Ovary (tissue), 10 donors: ENCODE measurements at places on chromosomes 2 and 18.

GRCh38 chr2:84126084-84126483, 333.0 kb downstream of the SUCLG1 start:
- H3K27ac ChIP-seq, result no peak overlapping the region
- H3K4me3 ChIP-seq, result no peak overlapping the region
- H3K4me1 ChIP-seq, result no peaks in the 10 kb centered on the region
- no peak for DNase-seq

- H3K27ac ChIP-seq, result no peak overlapping the region
- H3K27me3 ChIP-seq, result no peaks in the 10 kb centered on the region
- no peaks in the 10 kb centered on the region for H3K36me3 ChIP-seq
Measured at GRCh38 chr2:151032741-151033191, 228.9 kb downstream of the RBM43 start.

GRCh38 chr2:60541056-60541651, 12.3 kb downstream of the BCL11A start:
- no peaks in the 10 kb centered on the region for H3K27me3 ChIP-seq
- no peak for DNase-seq
- no peak overlapping the region for H3K4me3 ChIP-seq
- H3K4me1 ChIP-seq, result peaks cover 2% of the 10 kb centered on the region
- H3K36me3 ChIP-seq, result no peaks in the 10 kb centered on the region

DNA sequence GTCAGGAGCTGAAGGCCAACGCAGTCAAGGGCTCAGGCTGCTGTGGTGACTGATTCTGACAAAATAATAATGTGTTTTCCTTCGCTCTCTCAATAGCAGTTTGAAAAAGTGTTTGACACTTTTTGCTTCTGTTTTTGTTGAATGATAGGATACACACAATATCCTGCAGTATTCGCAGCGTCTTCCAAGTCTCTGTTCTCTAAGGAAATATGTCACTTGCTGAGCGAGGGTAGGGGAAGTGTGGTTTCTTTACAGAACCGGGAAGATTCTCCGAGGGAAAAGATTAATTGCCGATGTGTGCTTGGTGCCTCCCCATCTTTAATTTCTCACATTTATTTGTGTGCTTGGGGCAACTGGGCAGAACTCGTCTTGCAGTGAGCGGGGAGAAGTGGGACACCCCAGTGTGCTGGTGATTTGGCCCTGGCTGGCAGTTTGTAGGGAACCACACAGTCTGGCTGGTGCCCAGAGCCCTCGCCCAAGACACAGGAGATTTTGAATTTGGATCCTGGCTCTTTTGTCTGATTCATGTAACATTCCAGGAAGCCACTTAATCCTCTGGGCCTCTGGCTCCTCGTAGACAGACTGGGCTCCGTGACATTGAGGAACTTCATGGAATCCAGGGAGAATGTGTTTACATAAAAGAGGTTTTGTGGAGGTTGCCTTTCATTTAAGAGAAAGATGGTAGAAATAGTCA, 169.4 kb downstream of the LDLRAD4 start:
- H3K4me3 ChIP-seq, result no peak overlapping the region
- no peak overlapping the region for H3K27ac ChIP-seq
- no peaks in the 10 kb centered on the region for H3K36me3 ChIP-seq
- no peak for DNase-seq
- no peaks in the 10 kb centered on the region for H3K4me1 ChIP-seq

DNA sequence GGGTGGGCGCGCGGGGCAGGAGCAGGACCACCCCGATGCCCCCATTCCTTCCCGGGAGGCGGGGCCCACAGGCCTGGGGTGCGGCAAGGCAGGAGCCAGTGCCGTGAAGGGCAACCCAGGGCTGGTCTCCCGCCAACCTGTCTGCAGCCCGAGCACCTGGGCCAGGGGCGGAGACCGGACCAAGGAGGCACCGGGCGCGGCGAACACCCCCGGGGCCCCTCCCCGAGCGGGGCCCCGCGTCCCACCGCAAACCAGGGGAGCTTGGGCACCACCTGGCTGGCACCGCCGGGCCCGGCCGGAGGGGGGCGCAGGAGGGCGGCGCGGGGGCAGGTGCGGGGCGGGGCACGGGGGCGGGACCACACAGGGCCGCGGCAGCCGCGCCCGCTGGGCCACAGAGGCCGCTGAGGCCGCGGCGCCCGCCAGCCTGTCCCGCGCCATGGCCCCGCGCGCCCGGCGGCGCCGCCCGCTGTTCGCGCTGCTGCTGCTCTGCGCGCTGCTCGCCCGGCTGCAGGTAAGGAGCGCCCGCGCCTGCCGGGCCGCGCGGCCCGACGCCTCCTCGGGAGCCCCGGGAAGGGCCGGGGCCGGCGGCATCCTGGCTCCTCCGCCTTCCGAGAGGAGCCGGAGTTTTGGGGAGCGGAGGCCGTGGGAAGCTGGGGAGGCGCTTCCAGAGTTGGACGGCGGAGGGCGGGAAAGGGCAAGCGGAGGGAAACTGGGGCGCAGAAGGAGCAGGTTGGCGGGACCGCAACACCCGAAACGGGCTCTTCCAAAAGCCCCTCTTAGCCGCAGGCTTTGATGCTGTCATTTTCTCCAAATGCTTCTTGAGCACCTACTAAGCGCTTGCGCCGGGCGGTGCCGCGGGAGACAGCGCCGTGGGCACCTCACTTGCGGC, at the start of gene TNFRSF11A:
Gene TNFRSF11A (plus strand): TSS at position 394 of the 889 bp plus-strand sequence. CDS start 43 bp downstream, at position 437.
- no peak for DNase-seq
- peaks cover 3% of the 10 kb centered on the region for H3K27me3 ChIP-seq
- no peaks in the 10 kb centered on the region for H3K36me3 ChIP-seq
- peaks cover 4% of the 10 kb centered on the region for H3K4me1 ChIP-seq

GRCh38 chr2:7392076-7392787, 475.0 kb downstream of the RNF144A start:
- H3K4me1 ChIP-seq, result no peaks in the 10 kb centered on the region
- no peak for DNase-seq
- H3K27ac ChIP-seq, result no peak overlapping the region
- no peaks in the 10 kb centered on the region for H3K27me3 ChIP-seq
- no peak overlapping the region for H3K4me3 ChIP-seq
